ENCODE measurements at places on chromosomes 6 and 20. TPM values are rescaled to one million over a fixed set of nuclear protein-coding genes. Genes with fewer than 3 reads are reported as not detected.

DNA sequence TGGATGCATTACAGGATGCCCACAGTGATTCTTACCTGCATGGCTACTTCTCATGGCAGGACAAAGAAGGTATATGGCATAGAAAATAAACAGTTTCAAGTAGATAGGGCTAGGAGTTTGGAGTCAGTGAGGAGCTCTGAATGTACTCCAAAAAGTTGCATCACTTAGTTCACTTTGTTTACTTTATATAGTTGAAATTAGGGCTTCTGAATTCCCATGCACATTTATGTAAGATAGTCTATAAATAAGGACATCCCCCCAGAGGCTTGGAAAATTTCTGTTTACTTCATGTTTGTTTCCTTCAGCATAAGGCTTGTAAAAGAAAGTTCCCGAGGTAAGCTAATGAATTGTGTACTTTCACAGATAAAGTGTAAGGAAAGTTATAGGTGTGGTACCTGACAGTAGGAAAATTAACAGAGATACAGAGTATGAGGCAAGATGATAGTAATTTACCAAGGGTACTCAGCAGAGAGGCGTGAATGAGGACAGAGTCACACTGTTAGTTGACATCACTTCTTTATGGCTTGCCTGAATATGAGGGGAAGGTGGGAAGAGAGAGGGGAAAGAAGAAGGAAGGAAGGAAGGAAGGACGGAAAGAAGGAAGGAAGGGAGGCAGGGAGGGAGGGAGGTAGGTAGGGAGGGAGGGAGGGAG is 51.1 kb downstream of the ADTRP start:
- DNase-seq = no peak
- no peaks in the 10 kb centered on the region for H3K36me3 ChIP-seq
- no peaks in the 10 kb centered on the region for H3K4me1 ChIP-seq
- H3K27ac ChIP-seq = no peak overlapping the region

DNA sequence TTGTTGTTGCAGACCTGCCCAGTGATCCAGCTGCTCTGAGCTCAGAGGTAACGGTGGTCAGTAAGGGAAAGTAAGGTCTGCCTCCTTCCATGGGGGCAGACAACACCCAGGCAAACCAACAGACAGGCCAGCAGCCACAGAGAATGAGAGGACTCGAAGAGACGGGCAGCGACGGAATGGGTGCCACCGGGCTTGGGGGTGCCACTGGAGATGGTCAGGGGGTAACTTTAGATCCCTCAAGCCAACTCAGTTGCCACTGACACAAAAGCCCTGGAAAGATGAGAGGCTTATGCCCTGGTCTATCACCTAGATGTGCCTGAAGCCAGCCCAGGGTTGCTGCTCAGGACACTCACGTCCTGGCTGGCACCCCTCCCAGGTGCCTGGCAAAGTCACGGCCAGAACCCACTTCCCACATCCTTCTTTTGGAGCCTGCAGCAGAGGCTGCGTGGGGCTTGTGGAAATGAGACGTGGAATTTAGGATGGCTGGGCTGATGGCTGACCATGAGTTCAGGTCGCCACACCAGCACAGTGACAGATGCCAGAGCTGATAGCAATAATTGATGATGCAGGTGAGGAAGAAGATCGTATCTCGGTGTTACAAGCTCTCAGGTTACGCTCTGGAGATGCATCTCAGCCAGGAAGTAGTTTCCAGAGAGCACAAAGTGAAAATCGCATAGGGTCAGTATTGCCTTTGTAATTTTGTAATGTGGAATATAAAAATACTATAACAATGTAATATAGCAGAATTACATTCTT is 209.1 kb downstream of the SYNDIG1 start:
- no peak overlapping the region for H3K4me3 ChIP-seq
- no peaks in the 10 kb centered on the region for H3K27me3 ChIP-seq
- no peaks in the 10 kb centered on the region for H3K4me1 ChIP-seq
- H3K36me3 ChIP-seq = no peaks in the 10 kb centered on the region
- no peak overlapping the region for H3K27ac ChIP-seq

GRCh38 chr20:47423586-47423985 is 67.1 kb upstream of the ZMYND8 start:
- no peak for DNase-seq
- H3K4me3 ChIP-seq = no peak overlapping the region
- no peaks in the 10 kb centered on the region for H3K4me1 ChIP-seq
- no peaks in the 10 kb centered on the region for H3K36me3 ChIP-seq
- H3K27me3 ChIP-seq = no peaks in the 10 kb centered on the region

DNA sequence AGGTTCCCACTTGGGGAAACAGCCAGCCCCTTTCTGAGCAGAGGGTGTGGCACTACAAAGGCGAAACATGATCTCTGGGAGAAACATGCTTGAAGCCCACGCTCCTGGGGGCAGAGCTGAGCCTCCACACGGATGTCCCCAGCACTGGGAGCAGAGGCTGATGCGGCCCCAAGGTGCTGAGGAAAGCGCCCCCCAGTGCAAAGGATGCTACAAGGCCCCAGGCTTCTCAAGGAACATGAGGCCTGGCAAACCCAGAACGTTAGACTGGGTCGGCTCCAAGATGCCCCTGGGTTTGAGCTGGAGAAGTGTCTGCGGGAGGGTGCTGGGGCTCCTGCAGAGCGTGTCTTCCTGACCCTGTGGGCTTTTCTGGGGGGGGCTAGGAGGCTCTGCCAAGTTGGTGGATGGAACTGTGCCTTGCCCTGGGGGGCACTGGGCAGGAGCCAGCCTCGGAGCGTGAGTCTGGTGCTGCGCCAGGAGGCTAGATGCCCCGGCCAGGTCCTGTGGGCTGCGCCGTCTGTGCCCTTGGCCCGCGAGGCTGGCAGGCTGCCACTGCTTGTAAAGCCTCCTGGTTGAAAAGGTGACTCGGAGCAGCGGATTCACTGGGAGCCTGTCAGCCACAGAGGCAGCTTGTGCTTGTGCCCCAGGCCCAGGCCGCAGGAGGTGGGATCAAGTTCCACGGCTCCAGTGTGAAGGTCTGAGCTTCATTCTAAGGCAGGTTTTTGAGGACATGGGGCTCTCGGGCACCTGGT is 8.1 kb downstream of the SYNJ2 start:
- no peaks in the 10 kb centered on the region for H3K36me3 ChIP-seq
- H3K4me1 ChIP-seq = peaks cover 35% of the 10 kb centered on the region
- no peak overlapping the region for H3K4me3 ChIP-seq
- peak overlapping the region; percentile 77 for H3K27ac ChIP-seq
- H3K27me3 ChIP-seq = no peaks in the 10 kb centered on the region

- no peak for DNase-seq
- no peak overlapping the region for H3K4me3 ChIP-seq
- no peak overlapping the region for H3K27ac ChIP-seq
- H3K27me3 ChIP-seq = no peaks in the 10 kb centered on the region
Observed at GRCh38 chr6:68196645-68197044, 438.4 kb upstream of the ADGRB3 start.

- H3K4me1 ChIP-seq = no peaks in the 10 kb centered on the region
- no peak overlapping the region for H3K4me3 ChIP-seq
- no peaks in the 10 kb centered on the region for H3K36me3 ChIP-seq
- no peak for DNase-seq
Observed at GRCh38 chr6:81455641-81456040, 296.8 kb downstream of the TENT5A start.

DNA sequence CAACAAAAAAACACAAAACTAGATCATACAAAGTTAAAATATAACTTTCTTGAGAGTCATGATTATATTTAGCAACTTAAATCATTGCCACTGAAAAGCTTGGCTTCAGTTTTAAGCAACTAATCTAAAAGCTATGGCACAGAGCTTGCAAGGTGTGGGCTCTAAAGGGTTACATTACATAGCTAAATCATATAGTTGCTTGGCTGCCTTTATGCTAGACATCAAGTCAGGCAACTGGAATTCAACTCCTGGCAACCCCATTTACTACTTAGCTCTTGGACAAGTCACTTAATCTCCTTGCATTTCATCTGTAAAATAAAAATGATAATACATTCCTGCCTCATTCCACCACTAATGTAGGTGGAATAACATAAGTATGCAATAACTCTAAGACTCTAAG is 40.9 kb upstream of the GCM1 start:
- H3K36me3 ChIP-seq = no peaks in the 10 kb centered on the region
- H3K27me3 ChIP-seq = no peaks in the 10 kb centered on the region
- DNase-seq = no peak
- no peak overlapping the region for H3K4me3 ChIP-seq

DNA sequence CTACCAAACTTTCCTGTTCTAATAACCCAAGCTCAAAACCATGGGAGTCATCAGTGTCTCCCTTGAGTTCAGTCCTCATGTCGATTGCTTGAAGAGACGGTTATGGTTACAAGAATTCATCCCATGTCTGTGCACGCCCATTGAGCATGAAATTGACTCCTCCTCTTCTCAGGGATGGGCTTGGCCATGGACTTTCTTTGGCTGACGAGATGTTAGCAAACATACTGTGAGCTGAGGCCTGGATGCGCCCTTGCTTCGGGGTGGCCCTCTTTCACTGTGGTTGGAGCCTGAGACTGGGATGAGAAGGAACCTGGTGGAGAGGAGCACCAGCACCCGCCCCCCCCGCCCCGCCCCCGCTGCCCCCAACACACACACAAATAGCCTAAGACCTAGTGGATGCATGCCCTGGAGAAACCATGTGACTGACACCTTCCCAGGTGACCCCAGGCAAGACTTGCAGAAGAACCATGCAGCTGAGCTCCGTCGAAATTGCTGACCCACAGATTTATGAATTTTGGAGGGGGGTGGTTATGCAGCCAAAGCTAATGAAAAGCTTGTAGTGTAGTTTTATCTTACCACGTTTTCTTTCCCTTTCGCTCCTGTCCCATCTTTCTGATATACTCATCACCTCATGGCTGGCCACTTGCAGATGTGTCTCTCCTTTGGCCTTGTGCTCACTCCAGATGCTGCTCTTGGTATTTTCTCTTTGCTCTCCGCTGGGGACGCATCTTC is 231.4 kb downstream of the CDH4 start:
- DNase-seq = no peak
- H3K27ac ChIP-seq = no peak overlapping the region
- no peaks in the 10 kb centered on the region for H3K27me3 ChIP-seq
- no peaks in the 10 kb centered on the region for H3K36me3 ChIP-seq
- no peak overlapping the region for H3K4me3 ChIP-seq

- DNase-seq = no peak
- H3K36me3 ChIP-seq = no peaks in the 10 kb centered on the region
- no peaks in the 10 kb centered on the region for H3K4me1 ChIP-seq
- H3K27ac ChIP-seq = no peak overlapping the region
Observed at GRCh38 chr6:88455317-88455716, 289.2 kb upstream of the CNR1 start.

GRCh38 chr6:144384427-144384826 is 99.3 kb downstream of the UTRN start:
- H3K36me3 ChIP-seq = no peaks in the 10 kb centered on the region
- no peak for DNase-seq
- no peak overlapping the region for H3K4me3 ChIP-seq
- H3K4me1 ChIP-seq = no peaks in the 10 kb centered on the region
- H3K27me3 ChIP-seq = no peaks in the 10 kb centered on the region

GRCh38 chr20:20483328-20483727 is 115.4 kb downstream of the INSM1 start:
- H3K4me3 ChIP-seq = no peak overlapping the region
- H3K4me1 ChIP-seq = no peaks in the 10 kb centered on the region
- no peak for DNase-seq
- H3K27ac ChIP-seq = no peak overlapping the region
- H3K27me3 ChIP-seq = no peaks in the 10 kb centered on the region

GRCh38 chr6:108744996-108745395 is 103.2 kb upstream of the ARMC2 start:
- peaks cover 49% of the 10 kb centered on the region for H3K4me1 ChIP-seq
- no peak overlapping the region for H3K4me3 ChIP-seq
- no peak for DNase-seq
- no peaks in the 10 kb centered on the region for H3K27me3 ChIP-seq
- no peak overlapping the region for H3K27ac ChIP-seq

DNA sequence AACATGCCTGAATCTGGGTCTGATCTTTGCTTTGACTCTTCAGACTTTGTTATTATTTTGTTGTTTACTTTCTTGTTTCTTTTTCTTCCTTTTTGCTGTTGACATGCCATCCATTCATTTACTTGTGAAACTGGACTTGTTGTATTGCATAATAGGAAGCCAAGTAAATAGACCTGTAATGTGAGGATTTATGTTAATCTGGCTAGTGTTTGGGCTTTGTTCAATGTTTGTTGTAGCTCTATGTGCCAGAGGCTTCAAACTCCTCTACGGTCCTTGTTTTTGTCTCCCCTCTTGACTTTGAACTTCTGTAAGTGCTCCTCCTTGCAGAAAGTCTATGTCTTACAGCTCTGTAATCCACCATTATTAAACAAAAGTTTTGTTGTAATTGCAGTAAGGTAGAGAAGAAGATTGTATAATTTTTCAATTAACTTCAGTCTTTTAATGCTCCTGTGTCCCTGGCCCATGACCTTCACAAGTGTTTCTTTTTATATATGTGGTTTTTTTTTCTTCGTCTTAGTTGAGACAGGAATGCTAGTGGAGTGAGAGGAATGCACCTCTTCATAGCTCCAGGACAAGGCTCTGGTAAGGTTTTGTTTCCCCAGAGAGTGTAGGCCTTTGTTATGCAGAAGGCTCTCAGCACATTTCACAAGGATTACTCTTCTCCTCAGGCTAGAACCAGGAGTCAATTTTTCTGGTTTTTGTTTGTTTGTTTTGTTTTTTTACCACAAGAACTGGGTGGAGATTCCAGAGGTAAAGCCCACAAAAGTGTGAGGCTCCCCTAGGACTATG is 1061.8 kb upstream of the CITED2 start:
- DNase-seq = no peak
- peaks cover 36% of the 10 kb centered on the region for H3K4me1 ChIP-seq
- no peaks in the 10 kb centered on the region for H3K27me3 ChIP-seq
- H3K36me3 ChIP-seq = no peaks in the 10 kb centered on the region
- H3K27ac ChIP-seq = no peak overlapping the region
- H3K4me3 ChIP-seq = no peak overlapping the region

- H3K27ac ChIP-seq = no peak overlapping the region
- H3K36me3 ChIP-seq = no peaks in the 10 kb centered on the region
- DNase-seq = no peak
- no peaks in the 10 kb centered on the region for H3K4me1 ChIP-seq
- H3K4me3 ChIP-seq = no peak overlapping the region
Observed at GRCh38 chr6:11384531-11385309, 152.3 kb upstream of the NEDD9 start.

DNA sequence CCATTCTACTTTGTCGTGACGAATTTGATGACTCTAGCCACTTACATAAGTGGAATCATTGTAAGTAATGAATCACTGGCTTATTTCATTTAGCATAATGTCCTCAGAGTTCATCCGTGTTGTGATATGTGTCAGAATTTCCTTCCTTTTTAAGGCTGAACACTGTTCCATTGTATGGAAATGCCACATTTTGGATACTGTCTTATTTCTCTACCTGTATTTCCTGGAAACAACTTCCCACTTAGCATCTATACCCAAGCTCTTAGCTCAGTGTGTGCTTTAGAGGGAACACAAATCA is 28.8 kb upstream of the GGTLC1 start:
- H3K27ac ChIP-seq = no peak overlapping the region
- no peak overlapping the region for H3K4me3 ChIP-seq
- peaks cover 17% of the 10 kb centered on the region for H3K27me3 ChIP-seq
- no peaks in the 10 kb centered on the region for H3K36me3 ChIP-seq

GRCh38 chr20:20014659-20015058 is 2.5 kb upstream of the NAA20 start:
- no peaks in the 10 kb centered on the region for H3K36me3 ChIP-seq
- H3K4me1 ChIP-seq = peaks cover 52% of the 10 kb centered on the region
- H3K27me3 ChIP-seq = no peaks in the 10 kb centered on the region
- no peak for DNase-seq
- no peak overlapping the region for H3K27ac ChIP-seq

Gene PACSIN1
- not detected for polyA plus RNA-seq

Gene HEY2
- polyA plus RNA-seq = not detected

Gene SLCO4A1
- polyA plus RNA-seq = 26.3 TPM

Gene SLC17A2
- not detected for polyA plus RNA-seq

Gene NR2E1
- not detected for polyA plus RNA-seq

Gene POM121L2
- polyA plus RNA-seq = not detected

Gene FAM83D
- polyA plus RNA-seq = 4.9 TPM
